NCI-H2171 (cell line): ENCODE measurements at places on chromosomes 16 and 17.

DNA sequence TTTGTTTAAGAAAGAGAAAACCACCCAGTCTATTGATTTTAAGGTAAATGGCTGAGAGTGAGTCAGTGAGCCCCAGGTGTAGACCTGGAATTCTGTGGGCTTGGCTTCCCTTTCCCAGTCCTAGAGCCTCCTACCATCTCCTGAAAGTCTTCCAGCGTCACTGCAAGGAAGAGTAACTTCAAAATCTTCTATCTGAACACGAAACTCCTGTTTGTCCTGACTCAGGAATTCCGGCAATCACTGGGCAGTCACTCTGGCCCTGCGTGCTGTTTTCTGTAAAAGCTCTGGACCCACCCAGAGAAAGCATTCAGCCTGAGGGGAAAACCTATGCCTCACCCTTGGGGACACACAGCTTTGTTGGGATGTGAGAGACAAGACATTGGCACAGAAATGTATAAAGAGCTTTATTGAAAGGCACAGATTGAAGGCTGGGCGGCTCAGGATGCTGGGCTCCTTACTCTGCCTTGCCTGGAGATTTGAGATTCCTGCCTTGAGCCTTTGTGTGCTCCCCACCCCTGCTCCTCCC is 15.9 kb downstream of the MINK1 start:
- DNase-seq, result no peak

- DNase-seq, result no peak
These were observed 6.9 kb upstream of the BPTF start for GRCh38 chr17:67818110-67819002.

DNA sequence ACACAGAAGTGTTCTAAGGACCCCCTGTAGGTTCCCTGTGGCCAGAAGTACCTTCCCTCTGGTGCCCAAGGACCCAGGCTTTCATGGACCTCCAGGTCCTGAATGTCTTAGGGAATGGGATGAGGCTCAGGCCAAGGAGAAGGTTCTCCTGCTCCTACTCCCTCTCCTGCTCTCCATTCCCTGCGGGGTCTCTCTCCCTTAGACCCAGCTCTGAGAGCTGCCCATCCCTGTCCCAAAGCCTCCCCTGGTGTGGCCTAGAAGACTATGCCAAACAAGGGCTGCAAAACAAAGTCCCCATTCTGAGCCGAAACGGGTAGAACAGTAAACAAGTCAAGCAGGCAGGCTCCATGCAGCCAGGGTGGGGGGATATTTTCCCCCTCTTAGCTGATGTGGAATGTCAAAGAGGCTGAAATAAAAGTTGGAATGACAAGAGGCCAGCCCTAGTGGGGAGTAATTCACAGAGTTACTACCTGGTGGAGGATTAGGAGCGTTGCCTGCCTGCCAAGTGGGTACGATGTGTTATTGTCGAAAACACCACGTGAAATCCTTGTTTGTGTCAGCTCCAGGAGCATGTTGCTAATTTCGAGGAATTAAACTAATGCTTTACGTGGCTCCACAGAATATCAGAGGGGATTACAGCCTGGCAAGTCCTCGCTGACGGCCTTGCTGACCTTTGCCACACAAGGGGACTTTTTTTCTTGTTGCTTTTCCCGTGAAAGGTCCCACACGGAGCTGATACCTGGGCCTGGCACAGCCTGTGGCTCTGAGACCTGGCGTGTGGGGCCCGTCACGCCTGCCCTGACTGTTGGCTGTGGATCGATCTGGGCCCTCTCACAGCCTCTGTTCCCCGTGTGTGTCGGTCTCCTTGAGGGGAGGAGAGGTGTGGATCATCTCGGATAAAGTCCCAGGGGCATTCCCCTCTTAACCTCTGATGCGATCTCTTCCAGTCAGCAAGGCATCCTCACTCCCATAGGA is 2.9 kb downstream of the WFIKKN2 start:
- DNase-seq, result no peak

DNA sequence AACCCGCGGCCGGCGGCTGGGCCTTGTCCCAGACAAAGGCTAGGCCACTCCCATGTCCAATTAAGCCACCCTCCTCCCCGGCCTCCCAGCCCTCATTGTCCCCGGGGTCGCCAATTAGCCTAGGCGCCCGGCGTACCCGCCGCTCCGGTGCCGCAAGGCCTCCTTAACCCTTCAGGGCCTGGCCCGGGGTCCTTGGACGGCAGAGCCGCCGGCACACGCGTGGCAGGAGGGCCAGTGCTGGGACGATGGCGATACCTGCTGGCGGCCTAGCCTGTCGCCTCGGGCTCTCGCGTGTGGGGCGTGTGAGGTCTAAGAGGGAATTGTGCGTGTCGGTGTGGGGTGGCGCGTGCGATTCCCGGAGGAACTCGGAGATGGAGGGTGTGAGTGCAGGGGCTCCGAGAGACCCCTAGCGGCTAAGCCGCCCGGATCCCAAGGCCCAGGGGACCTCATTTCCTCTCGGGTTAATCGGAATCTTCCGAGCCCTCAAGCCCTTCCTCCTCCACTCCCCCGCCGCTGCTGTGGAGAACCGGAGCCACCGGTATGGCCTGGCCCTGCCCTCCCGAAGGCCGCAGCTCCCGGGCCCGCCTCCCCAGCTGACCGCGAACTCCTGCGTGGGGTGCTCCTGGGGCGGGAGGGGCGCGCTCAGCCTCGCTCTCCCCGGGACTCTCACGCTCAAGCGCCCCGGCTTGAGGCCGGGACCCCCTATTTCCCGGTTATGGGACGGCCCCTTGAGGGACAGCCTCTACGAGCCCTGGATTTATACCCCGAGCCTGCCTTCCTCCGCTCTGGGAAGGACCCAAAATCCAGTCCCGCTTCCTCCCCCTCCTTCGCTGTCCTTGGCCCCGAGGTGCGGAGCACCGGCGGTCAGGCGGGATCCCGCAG is 11.9 kb downstream of the TBX2 start:
- no peak for DNase-seq

DNA sequence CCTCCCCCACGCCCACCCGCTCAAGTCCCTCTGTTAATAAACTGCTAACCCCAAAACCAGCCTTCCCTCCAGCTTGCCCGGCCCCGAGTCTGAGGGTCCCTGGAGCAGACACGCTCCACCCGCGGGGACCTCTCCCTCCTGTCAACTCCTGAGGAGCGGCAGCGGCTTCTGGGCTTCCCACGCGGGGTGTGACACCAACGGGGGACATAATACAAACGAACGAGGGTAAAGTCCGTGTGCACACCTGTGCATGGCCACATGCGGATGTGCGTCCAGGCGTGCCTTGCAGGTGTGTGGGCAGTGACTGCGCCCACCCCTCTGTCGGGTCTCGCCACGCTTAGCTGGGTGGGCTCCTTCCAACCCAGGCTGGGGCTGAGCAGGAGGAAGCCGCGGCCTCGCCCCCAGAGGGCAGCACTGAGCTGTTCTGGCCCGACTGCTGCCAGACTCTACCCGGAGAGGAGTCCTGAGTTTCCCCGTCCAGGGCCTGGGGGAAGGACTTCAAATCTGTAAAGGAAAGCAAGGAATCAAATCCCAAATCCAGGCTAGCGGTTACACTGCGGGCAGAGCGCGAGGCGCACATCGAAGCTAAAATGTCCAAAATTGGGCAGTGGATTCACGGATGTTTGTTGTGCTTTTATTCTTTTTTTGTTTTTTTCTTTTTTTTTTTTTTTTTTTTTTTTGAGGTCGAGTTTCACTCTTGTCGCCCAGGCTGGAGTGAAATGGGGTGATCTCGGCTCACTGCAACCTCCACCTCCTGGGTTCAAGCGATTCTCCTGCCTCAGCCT is 24.2 kb upstream of the KRT17 start:
- peak; percentile 65 for DNase-seq

GRCh38 chr17:40307001-40307730 is 1.8 kb upstream of the RARA start:
- no peak for DNase-seq
